ENCODE measurements at places on chromosomes 7 and 10.

DNA sequence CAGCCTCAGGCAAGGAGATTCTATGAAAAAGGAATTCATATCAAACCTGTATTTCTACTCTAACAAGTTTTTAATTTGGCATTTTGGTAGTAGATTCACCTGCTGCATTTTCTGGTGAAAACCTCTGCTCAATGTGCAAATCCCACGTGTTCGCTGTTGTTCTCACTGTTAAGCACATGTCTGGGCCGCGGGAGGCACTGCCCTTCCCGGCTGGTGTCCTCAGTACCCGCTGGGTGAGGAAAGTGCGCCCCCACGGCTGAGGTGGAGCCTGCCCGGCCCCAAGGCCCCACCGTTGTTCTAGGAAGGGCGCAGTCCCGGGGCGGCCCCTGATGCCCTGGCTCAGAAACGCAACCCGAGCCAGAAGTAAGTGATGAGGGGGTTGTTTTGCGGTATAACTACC is 193.4 kb upstream of the VWC2 start:
- no peak overlapping the region for H3K4me3 ChIP-seq
- no peaks in the 10 kb centered on the region for H3K4me1 ChIP-seq
- no peak overlapping the region for H3K27ac ChIP-seq

DNA sequence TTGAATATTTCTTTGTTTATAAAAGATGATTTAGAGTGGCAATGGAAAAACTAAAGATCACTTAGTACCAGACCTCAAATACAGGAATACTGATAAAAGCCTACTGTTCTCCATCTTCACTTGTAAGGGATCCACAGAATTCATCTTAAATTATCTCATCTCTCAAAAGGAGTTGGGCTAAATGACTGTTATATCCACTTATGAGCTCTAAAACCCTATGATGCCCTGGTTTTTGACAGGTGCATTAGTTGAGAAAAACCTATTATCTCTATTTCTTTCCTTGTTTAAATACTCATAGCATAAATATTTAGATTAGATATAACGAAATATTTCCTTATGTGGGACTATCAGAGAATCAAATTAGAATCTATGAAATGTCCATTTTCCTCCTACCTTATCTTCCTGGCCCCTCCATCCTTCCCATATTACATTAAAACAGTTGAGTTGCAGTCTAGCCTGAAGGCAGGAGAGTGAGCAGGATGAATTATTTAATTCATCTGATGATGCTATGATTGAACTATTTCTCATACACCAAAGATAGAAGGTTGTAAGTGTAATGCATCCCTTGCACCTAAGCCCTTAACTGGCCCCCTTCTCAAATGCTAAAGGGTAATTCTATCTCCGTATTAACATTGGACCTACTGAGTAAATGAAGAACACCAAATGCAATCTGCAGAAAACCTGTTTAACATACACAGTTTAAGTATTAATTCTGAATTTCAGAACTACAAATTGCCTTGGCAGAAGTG is 29.7 kb downstream of the PPP3CB start:
- H3K4me3 ChIP-seq = no peak overlapping the region
- H3K27me3 ChIP-seq = no peaks in the 10 kb centered on the region
- peaks cover 78% of the 10 kb centered on the region for H3K36me3 ChIP-seq
- no peak overlapping the region for H3K27ac ChIP-seq
- H3K4me1 ChIP-seq = peaks cover 5% of the 10 kb centered on the region

GRCh38 chr10:60950300-60950699 is 6.3 kb upstream of the RHOBTB1 start:
- H3K27ac ChIP-seq = no peak overlapping the region
- no peak for DNase-seq
- no peaks in the 10 kb centered on the region for H3K36me3 ChIP-seq

- peaks cover 80% of the 10 kb centered on the region for H3K27me3 ChIP-seq
- H3K36me3 ChIP-seq = no peaks in the 10 kb centered on the region
- DNase-seq = peak; percentile 93
- H3K4me1 ChIP-seq = peaks cover 35% of the 10 kb centered on the region
Measured at GRCh38 chr10:28676968-28677887, at the start of gene BAMBI. Gene BAMBI, plus strand, starts transcription at chr10:28677521. Its CDS starts 377 bp downstream, at chr10:28677898.
